ENCODE measurements at places on chromosomes 12 and 14.

DNA sequence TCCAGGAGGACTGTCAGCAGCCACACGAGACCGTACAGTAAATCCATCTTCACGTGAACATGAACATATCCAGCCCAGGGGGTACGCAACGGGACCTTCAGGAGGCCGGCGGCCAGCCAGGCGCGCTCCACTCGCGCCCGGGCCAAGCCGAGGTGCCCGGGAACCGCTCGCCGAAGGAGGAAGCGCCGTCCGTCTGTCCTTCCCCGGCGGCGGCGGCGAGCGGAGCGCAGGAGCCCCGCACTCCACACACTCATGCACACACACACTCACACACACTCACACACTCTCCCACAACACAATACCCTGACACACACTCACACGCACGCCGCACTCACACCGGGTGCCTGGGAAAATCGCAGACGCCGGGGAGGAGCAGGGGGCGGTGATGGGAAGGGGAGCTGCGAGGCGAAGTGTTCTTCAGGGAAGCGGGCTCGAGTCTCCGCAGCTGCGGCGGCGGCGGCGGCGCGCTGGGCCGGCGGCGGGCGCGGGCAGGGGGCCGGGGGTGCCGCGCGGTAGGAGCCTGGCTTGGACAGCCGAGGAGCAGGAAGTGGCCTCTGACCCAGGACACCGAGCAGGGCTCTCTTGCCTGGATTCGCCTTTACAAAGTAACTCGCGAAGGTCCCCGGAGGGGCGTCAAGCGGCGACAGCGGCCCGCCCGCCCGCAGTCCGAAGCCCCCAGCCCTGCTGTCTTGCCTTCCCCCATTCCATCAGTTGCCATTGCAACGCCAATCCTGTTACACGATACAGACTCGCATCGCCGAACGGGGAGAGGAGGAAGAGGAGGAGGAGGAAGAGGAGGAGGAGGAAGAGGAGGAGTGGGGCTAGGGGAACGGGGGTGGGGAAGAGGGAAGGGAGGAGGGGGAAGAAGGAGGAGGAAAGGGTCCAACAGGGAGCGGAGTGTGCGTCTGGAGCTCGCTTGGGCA lies 601 bp downstream of the MDGA2 start:
- no peak for DNase-seq

DNA sequence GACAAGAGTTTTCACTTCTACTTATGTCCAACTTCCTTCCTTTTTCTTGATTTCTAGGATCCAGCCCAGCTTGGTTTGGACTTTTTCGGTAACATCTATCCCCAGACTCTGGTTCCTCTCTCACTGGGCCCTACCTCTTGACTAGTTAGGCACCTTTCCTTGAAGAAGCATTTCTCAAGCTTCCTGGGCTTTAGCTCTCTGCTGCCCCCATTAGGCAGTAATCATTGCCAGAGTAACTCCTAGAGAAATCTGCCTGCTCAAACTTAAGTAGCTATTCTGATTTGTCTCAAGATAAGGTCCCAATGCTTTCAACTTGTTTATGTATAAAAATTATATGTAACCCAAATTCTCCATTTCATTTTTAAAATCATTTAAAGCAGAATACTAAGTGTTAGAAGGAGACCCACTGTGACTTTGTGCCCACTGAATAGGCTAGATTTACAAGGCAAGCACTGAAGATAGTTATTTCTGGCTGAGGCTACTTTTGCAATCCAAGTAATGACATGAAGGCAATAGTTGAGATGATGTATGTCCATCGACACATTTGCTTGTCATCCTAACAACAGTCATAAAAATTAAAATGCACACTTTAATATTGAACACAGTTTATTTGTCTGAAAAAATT lies 275.0 kb upstream of the G2E3 start:
- no peak for DNase-seq

DNA sequence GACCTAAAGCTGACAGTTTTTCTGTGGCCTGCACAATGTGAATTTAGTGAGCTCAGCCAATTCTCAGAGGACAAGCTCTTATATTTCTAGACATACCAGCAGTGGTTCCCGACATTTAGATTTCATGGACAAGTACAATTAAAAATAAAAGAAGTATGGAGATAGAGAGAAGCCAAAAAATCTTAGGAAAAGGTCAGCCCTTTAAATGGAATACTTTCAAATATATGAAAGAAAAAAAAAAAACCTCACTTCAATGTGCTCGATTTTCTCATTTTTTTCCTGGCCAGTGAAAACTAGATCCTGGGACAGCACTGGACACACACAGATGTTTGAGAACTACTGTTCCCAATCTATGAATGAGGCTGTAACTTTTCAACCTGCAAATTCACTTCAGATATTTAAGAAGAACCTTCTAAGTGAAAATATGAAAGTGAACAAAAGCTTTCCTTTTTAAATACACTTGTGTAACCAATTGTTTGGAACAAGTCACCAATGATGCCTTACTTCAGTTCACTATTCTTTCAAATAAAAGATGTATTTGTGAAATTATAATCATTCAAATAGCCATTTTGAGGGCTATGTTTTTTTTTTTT lies 109.4 kb downstream of the SLC38A1 start:
- DNase-seq: no peak

GRCh38 chr12:18905134-18905533 lies 167.2 kb downstream of the CAPZA3 start:
- DNase-seq: no peak

Measured in T-cell (primary cell).